ENCODE measurements at places on chromosomes 4 and X.

DNA sequence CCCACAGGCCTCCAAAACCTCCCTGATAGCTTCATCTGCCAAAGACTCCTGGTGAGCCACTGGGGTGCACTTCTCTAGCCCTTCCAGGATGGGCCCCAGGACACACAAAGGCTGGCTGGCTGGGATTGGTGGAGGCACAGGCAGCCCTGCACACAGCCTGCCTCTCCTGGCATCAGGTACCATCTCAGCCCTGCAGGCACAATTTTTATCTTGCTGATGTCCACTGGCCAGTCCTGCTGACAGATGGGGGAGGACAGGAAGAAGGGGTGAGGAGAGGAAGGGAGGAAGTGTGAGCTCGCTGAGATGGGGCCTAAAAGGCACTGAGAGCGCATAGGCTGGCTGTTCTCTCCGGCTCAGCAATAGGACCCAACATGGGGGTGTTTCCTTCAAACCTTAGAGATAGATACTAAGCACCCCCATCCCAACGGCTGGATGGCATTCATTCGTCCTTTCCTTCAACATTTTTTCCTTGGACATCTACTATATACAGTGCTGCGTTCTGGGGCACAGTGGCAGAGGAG, 92.7 kb downstream of the PJA1 start:
- DNase-seq: no peak

GRCh38 chr4:7687796-7688195, 251.9 kb downstream of the AFAP1 start:
- DNase-seq: no peak

DNA sequence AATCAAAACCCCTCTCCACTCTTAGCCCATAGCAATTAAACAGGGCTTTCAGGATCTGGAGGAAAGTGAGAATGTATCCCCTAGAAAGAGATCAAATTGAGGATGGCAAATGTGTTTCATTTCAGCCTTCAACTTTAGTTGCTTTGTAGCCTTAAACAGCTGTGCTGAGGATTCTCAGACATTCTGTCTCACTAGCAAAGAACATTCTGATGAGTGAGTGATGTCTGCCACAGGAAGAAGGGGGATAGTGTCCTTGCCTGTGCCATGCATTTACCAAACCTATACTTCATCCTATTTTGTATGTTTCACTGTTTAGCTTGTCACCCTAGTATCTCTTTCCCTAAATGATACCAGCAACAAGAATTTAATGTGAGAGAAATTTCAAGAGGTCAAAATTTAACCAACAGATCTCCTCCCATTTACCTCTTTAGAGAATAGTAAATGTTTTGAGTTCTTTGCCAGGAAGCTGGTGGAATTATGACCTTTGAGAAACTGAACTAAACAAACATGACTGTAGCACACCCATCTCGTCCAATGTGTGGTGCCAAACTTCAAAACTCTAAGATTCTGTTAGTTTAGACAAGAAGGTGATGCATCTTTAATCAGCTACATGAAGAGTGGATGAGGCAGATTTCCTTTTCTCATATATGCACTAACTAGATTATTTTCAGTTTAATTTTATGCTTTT, 165.6 kb downstream of the PALLD start:
- no peak for DNase-seq

- no peak for DNase-seq
Observed at GRCh38 chr4:43843501-43843900, 605.1 kb downstream of the KCTD8 start.

DNA sequence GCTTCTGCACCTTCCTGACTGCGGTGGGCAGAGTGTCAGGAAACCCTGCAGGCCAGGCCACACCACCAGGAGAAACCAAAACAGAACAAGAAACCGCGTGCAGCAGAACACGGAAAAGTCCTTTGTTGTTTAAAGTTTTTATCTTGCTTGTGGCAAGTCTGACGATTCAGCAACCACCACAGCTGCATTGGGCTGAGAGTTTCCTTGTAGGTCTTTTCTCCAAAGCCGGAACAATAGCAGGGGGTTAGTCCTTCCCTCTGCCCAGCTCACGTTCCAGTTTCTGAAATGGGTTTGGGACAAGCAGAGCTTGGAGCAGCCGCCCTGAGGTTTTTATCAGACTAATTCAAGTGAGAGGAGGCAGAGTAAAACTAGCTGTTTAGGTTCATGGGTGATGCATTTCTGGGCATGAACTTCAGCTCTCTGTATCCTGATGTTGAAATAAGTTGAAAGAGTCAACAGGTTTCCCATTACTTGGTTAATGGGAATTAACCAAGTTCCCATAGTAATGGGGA, 216.9 kb downstream of the PTTG2 start:
- peak; percentile 20 for DNase-seq

DNA sequence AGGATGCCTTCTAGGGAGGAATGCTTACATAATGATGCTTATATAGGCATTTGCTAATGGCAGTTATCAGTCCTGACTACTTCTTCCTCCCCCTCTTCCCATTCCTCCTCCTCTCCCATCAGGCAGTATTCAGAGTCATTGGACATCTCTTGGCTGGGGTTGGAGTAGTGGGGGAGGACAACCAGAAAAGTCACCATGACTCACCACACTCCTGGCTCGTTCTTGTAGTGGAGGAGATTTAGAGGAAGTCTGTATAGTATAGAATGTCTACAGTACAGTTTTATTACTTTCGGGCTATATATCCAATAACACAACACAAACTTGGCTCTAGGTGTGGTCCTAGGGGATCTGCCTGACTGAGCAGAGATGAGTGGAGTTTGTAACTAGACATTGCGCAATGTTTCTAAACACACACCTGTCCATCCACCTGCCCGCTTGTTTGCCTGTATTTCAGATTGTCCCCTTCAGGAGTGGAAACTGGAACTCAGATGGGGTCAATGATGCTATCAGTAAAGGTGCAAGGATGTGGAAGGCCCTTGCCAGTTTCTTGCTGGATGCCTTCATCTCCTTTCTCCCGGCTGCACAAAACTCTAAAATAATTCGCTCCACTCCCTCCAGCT, 27.9 kb upstream of the KIAA1210 start:
- no peak for DNase-seq

- DNase-seq: no peak
Observed at GRCh38 chr4:134327274-134328122, 125.9 kb upstream of the PABPC4L start.

DNA sequence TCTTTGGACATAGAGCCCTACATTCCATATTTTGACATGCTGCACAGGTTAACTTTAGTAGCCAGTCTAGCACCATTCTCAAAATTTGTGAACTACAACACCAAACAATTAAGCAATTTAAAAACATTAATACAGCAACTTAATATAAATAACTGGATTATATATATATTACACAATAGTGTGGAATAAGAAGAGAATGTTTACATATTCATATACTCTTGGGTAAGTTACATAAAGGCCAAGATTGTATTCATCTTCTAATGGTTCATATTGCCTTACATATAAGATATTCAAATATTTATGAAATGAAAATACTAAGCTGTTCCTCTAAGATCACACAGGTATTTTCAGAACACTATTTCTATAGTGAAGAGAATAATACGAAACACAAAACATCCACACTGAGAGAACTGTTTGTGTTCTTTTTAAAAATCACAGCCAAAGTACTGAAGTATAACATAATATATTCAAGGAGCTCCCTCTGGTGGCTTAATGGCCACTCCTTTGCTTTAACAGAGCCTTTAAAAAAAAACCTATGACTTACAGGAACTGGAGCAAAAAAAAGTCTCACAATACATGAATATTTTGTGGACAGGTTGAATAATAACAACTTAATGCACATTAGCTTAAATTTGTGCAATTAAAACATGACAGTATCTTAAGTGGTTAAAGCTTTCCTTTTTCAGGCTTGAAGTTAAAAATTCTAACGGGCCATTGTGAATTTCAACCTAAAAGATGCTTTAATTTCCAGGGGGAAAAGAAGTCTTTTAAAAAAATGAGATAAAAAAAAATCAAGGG, 46.2 kb downstream of the NEK1 start:
- DNase-seq: no peak

DNA sequence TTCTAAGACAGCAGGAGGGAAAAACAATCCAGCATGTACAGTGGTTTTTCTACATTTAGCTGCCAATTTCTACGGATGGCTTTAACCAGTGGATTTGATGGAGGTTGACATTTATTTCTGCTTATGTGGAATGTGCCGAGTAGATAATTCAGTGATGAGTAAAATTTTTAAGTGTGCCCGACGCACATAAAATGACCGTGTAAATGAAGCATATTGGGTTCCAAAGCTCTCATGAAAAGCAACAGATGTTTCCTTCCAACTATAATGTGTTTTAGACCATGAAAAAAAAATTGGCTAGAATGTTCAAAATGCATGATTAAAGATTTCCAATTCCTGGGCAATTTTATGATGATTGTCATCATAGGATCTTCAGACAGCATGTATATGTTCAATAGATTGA, 14.1 kb downstream of the INPP4B start:
- DNase-seq: no peak

DNA sequence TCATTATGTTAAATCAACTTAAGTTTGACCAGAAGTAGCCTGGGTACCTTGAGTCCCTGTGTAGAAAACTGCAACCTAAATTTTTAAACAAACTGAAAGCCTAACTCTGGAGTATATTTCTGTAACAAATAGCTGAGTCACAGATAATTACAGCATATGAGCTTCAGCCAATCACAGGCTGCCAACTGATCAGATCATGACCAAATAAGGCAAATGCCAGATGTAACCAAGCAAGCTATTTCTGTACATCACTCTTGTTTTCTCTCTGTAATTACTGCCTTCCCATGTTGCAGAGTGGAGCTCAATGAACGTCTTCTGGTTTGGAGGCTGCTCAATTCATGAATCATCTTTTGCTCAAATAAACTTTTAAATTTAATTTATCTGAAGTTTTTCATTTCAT, 980.9 kb upstream of the DIAPH2 start:
- no peak for DNase-seq

DNA sequence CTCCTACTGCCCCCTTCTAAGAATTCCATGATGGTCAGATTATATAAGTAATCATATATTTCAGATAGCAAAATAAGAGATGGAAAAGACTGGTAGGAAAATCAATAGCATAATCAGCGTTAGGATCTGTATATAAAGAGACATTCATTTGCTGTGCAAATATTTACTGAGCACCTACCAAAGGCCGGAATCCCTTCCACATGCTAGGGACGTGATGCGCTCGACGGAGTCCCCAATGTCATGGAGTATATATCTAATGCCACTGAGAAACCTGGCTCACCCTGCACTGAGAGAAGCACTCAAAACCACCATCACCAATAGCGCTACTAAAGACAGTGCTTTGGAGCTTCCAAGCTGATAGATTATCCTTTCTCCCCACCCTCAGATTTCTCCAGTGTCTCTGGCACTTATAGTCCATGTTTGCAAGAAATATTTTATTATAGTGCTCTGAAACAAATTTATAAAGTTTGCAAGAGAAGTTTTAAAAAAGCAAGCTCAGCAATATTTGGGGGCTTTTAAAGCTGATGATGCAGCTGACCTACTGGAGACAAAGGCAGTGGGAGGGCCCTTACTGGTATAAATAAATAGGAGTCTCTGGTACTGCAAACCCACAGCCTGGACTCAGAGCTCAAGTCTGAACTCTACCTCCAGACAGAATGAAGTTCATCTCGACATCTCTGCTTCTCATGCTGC, at the start of gene CXCL13:
Gene CXCL13 (plus strand): TSS at position 611 of the 693 bp plus-strand sequence. CDS start 46 bp downstream, at position 657.
- DNase-seq: no peak

GRCh38 chr4:149711593-149712365, 103.9 kb downstream of the IQCM start:
- DNase-seq: no peak

DNA sequence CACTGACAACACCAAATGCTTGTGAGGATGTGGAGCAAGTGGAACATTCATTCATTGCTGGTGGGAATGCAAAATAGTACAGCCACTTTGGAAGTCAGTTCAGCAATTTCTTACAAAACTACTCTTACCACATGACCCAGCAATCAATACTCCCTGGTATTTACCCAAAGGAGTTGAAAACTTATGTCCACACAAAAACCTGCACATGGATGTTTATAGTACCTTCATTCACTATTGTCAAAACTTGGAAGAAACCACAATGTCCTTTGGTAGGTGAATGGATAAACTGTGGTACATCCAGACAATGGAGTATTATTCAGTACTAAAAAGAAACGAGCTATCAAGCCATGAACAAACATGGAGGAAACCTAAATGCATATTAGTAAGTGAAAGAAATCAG, 27.5 kb downstream of the HUWE1 start:
- no peak for DNase-seq

DNA sequence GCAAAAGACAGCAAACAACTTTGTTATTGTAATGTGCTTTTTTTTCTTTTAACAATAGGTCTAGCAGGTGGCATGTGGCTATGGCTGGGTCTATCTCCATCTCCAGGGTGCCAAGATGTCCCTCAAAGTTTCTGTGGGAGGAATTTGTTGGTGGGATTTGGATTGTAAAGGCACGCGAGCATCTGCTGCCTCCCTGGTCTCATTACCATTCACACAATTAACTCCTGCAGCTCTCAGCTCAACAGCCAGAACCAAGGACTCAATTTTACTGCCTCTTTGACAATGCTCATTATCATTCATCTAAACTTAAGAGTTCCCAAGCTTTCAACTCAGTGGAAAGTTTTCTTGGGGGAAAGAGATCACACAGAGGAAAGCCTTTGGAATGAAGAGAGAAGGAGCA, 10.9 kb upstream of the PCDH18 start:
- no peak for DNase-seq

GRCh38 chr4:84917869-84918600, 48.5 kb downstream of the WDFY3 start:
- DNase-seq: no peak

DNA sequence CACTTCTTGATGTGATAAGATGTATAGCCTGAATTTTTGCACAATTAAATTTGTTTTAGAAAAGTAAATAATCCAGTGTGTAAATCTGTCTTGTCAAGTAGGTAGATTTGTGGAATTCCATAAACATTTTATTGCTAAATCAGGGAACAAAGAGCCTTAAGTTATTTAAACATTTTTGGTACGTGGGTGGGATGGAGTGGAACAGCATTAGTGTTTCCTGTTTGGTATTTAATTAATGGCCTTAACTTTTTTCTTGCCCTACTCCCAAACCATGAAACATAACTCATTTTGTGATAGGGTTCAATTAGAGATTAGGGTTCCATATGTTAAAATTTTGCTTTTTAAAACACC, 5.1 kb downstream of the NUDT9 start:
- DNase-seq: no peak

DNA sequence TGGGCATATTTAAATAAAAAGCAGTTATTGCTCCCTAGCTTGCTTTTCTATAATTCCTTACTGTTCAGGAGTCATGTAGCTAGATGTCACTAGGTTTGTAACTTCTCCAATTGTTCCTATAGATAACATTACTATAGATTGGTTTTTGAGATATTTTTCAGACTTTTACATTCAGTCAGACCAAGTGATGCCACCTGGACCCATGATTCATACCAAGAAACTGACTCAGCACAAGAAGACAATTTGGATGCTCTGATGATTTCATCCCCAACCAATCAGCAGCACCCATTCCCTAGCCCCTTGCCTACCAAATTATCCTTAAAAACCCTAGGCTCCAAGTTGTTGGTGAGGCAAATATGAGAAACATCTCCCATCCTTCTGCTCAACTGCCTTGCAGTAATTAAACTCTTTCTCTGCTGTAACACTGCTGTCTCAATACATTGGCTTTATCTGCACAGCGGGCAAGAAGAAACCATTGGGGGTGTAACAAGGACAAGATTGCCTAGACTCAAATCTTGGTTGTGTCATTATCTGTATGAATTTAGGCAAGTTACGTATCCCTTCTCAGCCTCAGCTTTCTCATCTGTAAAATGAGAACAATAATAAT, 11.8 kb upstream of the NEIL3 start:
- DNase-seq: no peak

- DNase-seq: no peak
Observed at GRCh38 chrX:39836802-39837420, 260.8 kb downstream of the BCOR start.
